Activated CD4-positive, alpha-beta T cell treated with anti-CD3 and anti-CD28 coated beads for 4 hours (primary cell): ENCODE measurements at places on chromosomes 5 and 9.

DNA sequence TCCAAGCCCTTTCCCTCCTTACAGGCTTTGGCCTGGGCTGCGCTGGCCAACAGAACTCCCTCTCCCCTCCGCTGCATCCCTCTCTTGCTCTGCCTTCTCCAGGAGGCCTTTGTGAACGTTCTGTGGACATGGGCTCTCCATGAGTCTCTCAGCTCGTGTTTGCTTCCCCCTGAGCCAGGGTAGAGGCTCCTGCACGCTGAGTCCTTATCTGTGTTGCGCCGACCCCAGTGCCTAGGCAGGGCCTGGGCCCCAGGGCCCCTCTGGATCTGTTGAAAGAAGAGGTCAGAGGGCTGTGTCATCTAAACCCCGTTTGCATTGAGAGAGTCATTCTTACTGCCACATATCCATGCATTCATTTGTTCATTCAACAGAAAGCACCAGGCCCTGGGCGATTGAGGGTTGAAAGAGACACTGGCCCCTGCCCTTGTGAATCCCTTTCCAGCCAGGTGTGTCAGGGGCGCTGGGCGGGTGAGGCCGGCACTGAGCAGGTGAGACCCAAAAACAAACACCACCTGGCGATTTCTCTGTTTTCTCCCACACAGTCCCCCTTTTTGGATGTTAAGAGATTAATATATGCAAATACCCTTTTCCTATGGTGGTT, 111.2 kb upstream of the IER5L start:
- DNase-seq, result no peak

GRCh38 chr5:168820874-168821273, 241.7 kb upstream of the PANK3 start:
- DNase-seq, result no peak

DNA sequence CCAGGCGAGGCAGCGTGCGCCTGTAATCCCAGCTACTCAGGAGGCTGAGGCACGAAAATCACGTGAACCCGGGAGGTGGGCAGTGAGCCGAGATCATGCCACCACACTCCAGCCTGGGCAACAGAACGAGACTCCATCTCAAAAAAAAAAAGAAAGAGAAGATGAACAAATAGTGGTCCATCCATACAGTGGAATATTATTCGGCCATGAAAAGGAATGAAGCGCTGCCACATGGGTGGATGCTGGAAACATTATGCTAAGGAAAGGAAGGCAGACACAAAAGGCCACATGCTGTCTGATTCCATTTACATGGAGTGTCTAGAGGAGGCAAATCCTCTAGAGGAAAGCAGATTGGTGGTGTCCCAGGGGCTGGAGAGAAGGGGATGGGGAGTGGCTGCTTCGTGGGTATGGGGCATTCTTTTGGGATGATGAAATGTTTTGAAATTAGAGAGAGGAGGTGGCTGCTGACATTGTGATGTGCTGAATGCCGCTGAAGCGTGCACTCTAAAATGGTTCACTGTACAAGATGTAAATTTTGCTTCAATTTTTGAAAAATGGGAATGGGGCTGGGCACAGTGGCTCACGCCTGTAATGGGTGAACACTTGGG, 17.0 kb downstream of the PLPP7 start:
- no peak for DNase-seq

- DNase-seq, result no peak
These were observed 20.0 kb downstream of the SLC30A5 start for GRCh38 chr5:69113851-69114250.

DNA sequence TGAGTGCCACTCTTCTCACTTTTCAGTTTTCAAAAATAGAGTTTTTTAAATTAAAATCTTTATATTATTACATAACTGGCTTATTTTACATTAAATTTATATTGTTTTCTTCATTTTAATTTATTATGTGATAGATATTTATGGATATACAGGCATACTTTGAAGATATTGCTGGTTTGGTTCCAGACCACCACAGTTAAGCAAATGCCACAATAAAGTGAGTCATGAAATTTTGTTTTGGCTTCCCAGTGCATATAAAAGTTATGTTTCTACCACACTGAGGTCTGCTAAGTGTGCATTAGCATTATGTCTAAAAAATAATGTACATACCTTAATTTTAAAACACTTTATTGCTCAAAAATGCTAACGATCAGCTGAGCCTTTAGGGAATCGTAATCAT, 47.4 kb downstream of the NDUFS4 start:
- DNase-seq, result no peak

DNA sequence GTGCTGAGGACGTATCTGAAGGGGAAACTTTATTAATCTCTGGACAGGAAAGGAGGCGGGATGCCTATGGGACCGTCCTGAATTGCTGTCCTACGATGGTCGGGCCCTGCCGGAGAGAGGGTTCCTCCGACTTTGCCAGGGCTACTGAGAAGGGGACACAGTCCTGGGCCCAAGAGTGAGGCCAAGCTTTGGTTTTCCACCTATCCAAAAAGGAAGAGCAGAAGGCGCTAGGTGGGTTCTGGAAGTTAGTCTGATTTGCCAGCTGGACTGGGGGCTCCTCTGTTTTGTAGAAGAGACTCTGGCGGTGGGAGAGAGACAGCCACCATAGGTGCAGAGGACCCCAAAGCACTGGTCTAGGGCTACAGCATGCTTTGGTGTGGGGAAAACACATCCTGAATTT, 243.8 kb upstream of the IRX4 start:
- no peak for DNase-seq

- no peak for DNase-seq
These were observed 19.3 kb upstream of the ADAM19 start for GRCh38 chr5:157594675-157595459.

DNA sequence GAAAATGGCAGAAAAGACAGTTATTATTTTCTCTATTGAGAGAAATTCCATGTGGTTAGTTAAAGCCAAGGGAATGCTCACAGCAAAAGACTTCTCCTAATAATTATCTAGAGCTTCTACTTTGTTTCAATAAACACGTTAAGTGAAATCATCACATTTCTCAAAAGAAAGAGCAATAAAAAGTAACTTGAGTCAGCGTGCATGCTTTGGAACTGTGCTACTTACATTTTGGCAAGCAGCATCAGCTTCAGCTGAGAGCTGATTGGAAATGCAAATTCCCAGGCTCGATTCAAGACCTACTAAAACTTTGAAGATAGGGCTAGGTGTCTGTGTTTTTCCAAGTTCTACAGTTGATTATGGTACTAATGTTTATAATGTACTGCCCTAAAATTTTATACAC, 132.1 kb downstream of the CDH18 start:
- DNase-seq, result no peak

GRCh38 chr9:104286187-104286586, 192.1 kb downstream of the SMC2 start:
- no peak for DNase-seq

DNA sequence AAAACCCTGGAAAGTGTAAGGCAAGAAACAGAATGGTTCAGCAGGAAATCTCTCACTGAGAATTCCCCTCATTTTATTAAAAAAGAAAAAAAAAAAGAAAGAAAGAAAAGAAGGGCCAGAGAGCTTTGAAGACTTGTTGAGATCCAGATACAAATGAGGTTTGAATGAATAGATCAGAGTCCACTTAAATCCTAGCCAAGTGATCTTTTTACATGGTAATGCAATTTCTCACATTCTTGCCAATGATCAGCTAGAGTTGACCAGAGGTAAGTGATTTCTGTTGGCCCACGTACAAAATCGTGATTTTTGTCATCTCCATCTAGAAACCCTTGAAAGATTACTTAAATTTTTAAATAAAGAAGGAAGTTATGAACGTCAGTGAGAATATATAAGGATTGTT, 261.5 kb upstream of the PCSK5 start:
- DNase-seq, result no peak

DNA sequence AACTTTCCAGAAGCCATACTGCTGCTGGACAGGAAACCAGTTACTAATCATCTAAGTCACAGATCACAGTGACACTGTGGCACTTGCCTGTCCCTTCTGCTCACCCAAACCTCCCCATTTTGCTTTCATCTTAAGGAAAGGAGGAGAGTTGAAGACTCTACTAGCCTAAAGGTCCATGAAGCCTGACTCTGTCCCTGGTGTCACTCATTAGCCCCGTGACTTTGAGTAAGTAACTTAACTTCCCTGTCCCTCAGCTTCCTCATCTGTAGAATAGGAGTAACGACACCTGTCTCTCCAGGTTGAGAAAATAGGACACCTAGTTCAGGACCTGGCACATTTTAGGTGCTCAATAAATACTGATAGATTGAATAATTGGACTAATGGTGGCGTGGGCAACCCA, 536 bp upstream of the SLC6A7 start:
- no peak for DNase-seq

DNA sequence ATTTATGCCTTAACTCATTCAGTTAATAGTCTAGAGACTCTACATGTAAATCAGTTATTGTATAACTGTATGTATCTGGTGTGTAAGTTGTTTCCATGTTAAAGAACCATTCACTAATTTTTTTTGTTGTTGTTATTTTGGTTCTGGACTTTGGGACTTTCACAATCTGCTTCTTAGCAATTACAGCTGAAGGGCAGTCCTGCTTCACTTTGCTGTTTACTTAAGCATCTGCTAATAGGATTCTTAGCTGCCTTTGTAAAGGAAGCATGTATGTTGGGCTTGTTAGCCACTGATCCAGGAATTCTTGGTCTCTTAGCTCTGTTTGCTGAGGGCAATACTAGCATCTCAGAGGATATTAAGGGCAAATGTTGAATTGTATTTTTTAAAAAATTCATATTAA, 97.0 kb downstream of the FOCAD start:
- DNase-seq, result no peak

GRCh38 chr5:159616952-159617351, 286.7 kb upstream of the IL12B start:
- DNase-seq, result no peak

DNA sequence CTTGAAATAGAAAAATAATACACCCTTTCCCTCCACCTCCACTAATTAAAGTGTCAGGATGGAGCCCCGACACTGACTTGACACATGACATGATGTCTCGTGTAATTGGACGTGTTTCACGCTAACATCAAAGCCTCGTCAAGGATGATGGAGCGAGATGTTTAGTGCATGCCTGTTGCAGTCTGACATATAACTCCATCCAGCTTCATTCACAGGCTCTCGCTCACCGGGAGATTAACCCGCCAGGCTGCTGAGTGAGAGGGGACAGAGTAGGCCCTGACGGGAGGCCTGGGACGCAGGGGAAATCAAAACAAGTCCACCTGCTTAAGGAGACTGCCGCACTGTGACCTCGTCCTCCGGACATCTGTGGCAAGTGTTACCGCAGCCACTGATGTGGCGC, 263.5 kb downstream of the SLIT3 start:
- DNase-seq, result no peak

DNA sequence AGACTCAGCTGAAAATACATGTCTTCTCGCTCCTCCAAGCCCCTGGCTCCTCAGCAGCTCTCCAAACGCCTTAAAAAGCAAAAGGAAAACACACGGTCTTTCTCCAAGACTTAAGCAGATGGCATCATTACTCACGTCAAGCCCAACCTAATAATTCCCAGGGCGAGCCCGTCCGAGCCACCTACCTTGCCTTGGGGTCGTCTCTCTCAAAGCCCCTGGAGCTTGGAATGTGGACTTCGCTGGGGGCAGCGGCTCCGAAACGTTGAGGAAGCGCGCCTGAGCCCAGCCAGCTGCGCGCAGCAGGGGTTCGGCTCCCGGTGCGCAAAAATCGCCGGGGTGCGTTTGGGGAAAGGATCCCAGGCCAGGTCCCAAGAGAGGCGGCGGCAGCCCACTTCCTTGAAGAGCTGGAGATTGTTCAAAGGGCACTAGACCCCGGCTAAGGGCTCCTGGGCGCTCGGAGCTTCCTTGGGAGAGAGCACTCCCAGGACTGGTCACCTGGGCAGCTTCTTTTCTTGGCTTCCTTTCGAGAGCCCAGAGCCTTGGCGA, 395 bp downstream of the DRD1 start:
- DNase-seq, result no peak

- DNase-seq, result no peak
These were observed 23.9 kb upstream of the PPP3R2 start for GRCh38 chr9:101618698-101619097.

GRCh38 chr5:147835386-147835798, 3.9 kb upstream of the SPINK1 start:
- no peak for DNase-seq

DNA sequence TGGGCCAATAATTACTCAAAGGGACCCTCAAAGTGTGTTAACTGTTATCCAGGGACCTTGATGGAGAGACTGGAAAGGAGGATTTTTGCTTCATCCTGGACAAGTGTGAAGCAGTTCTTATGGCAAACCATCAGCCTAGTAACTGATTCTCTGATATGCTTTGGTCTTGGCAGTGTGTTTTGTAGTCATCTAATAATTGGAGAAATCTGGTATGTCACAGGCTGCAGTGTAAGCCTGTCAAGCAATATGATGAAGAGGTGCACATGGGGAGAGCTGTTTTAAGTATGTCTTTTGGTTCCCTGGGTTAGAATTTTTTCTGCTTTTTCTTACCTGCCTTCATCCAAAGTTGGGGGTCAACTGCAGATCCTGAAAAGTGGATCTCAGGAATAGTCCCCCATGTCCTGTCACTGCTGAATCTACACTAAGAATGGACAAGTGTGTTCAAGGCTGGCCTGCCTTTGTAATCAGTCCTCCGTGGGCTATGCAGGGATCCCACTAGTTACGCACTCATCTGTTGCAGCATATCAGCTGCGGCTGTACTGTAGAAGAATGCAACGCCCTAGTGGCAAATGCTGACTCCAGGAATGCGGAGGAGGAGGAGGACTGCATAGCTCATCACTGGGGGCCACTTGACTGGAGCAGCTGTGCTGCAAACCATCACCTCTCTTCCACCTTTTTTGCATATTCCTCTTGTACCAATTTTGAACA, 1.9 kb downstream of the SPTAN1 start:
- peak; percentile 19 for DNase-seq

- no peak for DNase-seq
These were observed 141.7 kb upstream of the PRLR start for GRCh38 chr5:35371951-35372426.

- no peak for DNase-seq
These were observed 795.0 kb downstream of the EFNA5 start for GRCh38 chr5:106875591-106876297.

- no peak for DNase-seq
These were observed 724.3 kb downstream of the PRELID2 start for GRCh38 chr5:145110834-145111233.

GRCh38 chr9:121187636-121188305, 13.9 kb downstream of the RAB14 start:
- no peak for DNase-seq

- DNase-seq, result no peak
These were observed 101.7 kb upstream of the IFNE start for GRCh38 chr9:21583628-21584377.

GRCh38 chr5:69504036-69504435, 11.4 kb downstream of the OCLN start:
- DNase-seq, result no peak

DNA sequence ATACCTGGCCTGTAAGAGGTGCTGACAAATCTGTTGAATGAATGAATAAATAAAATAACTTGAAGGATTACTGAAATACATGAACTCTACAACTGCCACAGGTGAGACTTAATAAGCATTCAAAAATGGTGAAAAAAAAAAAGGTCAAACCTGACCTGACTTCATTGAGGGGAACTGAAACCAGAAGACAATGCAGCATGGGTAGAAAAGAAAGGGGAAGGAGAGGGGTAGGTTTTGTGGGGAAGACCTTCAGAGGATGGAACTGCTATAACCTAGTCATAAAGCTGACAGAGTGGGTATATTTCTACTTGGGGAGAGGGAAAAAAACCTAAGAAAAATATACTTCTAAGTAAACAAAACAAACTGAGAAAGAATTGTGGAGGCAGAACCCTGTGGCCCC, 56.6 kb downstream of the RASEF start:
- no peak for DNase-seq

GRCh38 chr5:172077664-172078425, 71.4 kb upstream of the FBXW11 start:
- DNase-seq, result no peak
